ENCODE measurements at places on chromosomes 5 and 9.

DNA sequence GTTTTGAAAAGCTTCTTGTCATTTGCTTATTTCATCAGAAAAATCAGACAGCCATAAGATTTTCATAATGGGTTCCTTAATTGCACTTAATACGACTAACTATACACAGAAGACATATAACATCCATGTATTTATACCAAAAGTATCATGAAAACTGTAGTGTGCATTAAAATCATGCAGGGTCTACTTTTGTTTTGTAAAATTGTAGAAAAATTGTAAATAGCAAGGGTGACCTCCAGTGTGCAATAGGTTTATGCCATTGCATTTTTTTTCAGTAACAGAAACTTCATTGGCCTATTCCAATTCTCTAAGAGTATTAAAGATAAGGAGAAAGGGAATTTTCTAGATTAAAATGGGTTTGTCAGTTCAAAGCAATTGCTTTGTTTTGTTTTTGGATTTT, 307.6 kb downstream of the KIAA0825 start:
- no peak for DNase-seq

- peak; percentile 93 for DNase-seq
Observed at GRCh38 chr9:114851306-114851705, 45.5 kb upstream of the TNFSF15 start.

DNA sequence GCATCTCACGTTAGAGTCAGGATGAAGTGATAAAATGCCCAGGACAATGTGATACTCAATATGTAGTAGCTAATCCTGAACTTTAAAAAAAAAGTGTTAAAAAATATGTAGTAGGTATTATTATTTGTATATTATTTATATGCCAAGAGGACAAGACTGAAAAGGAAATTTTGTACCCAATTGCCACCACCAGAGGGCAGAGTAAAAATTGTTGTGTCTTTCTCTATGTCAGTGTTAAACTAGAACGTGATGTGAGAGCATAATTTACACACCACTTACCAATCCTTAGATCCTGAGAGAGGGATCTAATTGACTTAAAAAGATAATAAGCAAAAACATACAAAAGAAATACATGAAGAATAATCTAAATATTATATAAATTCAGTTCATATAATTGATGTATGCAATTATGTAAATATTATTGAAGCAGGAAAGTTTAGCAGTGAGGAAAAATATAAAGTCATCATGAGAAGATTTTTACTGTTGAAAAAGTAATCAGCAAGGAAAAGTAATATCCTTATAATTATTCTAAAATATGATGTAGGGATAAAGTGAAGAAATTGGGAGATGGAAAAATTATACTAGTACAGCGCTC, 288.9 kb downstream of the RAB3C start:
- peak; percentile 71 for DNase-seq

DNA sequence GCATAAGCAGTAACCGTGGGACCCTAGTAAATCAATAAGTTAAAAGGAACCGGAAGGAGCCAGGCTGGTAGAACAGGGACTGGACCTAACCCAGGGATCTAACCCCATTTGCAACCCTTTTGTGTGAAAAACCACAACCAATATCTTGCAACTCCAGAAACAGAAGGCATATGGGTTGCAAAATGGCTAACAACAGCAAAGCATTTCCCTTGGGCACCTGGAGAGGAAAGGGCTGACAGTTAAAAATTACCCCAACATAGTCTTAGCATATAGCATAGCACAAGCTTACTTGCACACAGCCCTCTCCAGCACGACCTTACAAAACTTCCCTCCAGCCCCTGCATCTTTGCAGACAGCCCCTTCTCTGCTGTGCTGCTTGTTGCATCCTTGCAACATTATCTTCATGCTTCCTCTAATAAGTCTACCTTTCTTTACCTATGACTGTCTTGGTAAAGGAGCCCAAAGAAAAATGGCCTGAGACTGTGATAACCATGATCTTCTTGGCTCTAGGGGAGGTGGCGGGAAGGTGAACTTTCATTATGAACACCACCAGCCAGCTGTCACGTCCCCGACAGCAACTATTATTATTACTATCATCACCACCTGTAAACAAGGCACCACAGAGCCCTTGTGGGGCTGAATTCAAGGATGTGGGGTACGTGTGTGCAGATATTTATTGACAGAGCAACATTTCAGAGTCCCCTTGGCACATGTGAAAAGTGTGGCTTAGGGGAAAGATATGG, 49.8 kb downstream of the PRRC1 start:
- peak; percentile 76 for DNase-seq

DNA sequence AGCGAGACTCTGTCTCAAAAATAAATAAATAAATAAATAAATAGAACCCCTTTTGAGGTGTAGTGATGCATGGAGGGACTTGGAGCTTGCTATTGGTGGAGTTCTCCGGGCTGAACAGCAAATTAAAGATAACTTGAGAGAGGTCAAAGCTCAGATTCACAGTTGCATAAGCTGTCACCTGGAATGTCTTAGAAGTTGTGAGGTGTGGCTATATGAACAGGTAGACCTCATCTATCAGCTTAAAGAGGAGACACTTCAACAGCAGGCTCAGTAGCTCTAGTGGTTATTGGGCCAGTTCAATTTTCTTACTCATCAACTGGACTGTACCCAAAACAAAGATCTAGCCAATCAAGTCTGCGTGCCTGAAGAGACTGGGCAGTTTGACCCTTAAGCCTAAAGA, 11.7 kb upstream of the STING1 start:
- DNase-seq = no peak

GRCh38 chr5:126763371-126763770, 13.6 kb upstream of the LMNB1 start:
- DNase-seq = no peak

GRCh38 chr9:18980189-18980588, 52.8 kb downstream of the SAXO1 start:
- no peak for DNase-seq

GRCh38 chr5:346229-346935, 24.9 kb downstream of the AHRR start:
- DNase-seq = no peak

DNA sequence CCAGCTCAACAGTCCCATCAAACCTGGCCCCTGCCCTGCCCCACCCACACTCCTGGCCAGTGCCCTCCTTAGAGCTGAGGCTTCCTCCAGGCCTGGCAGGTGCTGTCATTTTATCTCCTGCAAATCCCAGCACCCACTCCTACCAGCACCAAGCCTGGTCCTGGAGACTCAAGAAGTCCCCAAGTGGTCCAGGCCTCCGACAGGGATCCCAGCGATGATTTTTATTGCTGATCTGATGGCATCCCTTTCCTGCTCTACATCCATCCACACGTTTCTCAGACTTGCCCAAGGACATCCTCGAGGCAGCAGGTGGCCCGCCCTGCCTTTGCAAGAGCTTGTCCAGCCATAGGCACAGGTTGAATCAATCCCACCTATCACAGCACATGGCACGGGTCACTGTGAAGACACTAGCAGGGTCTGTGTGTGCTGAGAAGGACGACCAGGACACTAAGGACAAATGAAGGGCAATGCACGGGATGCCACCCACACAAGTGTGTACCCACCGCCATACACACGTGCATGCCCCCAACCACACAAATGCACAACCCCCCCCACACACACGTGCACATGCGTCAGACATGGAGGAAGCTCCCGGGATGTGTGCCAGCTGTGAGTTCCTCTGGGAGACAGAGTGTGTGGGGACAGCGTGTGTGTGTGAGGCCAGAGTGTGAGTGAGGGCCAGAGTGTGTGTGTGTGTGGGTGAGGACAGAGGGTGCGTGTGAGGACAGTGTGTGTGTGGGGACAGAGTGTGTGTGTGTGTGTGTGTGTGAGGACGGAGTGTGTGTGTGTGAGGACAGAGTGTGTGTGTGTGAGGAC, 62.4 kb upstream of the UBAC1 start:
- no peak for DNase-seq

GRCh38 chr9:123349691-123350480, 6.1 kb upstream of the CRB2 start:
- DNase-seq = peak; percentile 80

DNA sequence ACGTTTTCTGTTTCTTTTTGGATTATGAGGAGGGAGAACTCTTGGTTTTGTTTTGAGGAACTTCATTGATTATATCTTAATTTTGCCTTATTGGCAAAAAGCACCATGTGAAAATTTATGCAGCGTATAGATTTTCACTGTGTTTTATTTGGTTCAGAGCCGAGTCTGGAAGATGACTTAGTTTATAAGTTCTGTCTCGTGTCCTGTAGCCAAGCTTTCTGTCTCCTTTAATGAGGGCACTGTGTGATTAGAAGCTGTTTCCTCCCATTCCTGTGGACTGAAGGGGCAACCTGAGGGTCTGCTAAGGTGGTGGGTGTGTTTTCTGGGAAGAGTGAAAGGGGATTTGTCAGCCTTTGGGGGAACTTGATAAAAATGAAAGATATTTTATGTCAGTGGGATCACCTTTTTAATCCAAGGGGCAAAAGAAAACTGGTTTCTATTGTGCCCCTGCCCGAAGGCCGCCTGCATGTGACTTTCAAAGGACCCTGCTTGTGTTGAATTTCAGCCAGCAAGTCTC, 262.1 kb downstream of the FANCC start:
- no peak for DNase-seq

GRCh38 chr5:83414601-83415000, 56.9 kb upstream of the VCAN start:
- no peak for DNase-seq

- DNase-seq = no peak
Observed at GRCh38 chr5:91443761-91444467, 60.8 kb upstream of the ARRDC3 start.

DNA sequence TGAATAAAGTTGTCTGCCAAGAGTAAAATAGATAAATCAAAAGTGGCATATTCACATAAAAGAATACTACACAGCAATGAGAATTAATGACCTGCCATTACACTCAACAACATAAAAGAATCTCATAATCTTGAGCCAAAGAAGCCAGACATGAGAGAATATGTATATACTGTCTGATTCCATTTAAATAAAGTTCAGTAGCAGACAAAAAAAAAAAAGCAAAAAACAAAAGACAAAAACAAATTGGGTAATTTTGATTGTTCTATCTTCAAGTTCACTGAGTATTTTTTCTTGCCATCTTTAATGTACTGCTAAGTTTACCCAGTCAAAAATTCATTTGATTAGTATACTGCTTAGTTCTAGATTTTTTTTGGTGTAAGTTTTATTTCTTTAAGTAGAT, 87.9 kb upstream of the TRPC7 start:
- DNase-seq = no peak

GRCh38 chr5:84381502-84382362, 2.9 kb downstream of the EDIL3 start:
- no peak for DNase-seq

- no peak for DNase-seq
Observed at GRCh38 chr5:133368916-133369783, 243.2 kb downstream of the FSTL4 start.

DNA sequence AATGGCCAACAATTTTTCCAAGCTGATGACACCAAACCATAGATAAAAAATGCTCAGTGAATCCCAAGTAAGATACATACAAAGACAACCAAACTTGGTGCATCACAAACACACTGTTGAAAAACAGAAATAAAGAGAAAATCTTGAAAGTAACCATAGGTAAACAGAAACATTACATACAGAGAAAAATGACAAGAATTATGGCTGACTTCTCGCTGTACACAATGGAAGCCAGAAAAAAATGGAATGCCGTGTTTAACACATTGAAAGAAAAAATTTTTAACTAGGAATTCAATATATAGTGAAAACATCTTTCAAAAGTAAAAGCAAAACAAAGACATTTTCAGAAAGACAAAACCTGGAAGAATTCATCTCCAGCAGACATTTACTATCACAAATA, 20.6 kb downstream of the DAP start:
- no peak for DNase-seq

GRCh38 chr9:99778308-99778707, 43.4 kb upstream of the NR4A3 start:
- no peak for DNase-seq

- no peak for DNase-seq
Observed at GRCh38 chr9:80571953-80572352, 1000.2 kb downstream of the TLE4 start.

DNA sequence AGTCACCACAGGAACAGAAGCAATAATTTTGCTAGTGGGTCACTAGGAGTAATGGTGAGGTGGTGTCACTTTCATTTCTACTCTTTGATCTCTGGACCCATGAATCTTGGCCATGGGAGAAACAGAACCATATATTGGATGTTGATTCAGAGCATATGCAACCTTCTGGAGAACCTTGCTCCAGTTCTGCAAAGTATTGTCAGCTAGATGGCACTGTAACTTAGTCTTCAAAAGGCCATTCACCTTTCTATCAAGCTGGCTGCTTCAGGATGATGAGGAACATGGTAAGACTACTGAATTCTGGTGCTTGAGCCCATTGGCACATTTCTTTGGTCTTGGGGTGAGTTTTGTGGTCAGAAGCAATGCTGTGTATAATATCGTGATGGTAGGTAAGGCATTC, 129.1 kb upstream of the FBN2 start:
- DNase-seq = peak; percentile 16

GRCh38 chr5:137273511-137273910, 225.6 kb downstream of the SPOCK1 start:
- DNase-seq = no peak

DNA sequence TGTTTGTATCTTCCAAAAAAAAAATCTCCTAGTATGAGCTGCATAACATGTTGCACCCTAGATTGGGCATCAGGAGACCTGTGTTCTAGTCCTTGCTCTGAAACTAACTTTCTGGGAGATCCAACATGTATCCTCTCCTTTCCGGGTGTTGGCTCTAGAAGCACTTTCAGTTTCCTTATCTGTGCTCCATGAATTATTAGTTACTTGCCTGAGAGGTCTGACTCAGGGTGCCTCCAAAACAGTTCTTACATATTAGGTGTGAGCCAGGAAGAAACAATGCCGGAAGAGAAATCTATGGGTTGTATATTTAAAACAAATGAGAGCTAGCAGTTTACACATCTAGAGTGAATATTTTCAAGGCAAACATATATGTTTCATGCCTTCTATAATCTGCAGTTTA, 36.7 kb upstream of the SLC36A2 start:
- DNase-seq = no peak

- DNase-seq = no peak
Observed at GRCh38 chr9:120841930-120842684, 615 bp downstream of the PSMD5 start.

DNA sequence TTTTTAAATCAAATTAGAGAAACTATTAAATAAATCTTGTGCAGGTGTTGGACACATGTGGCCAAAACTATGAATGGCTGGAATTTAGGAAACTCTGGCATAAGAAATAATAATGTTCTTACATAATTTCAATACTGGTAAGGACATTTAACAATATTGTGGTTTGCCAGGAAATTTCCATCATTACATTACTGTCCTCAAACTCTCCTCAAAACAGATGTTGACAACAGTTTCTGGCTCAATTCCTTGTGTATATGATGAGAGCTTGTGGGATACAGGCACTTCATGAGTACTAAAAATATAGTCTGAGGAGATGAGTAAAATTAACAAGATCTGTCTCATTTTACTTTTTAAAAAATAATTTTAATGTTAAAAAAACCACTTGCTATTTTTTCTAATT, 27.9 kb downstream of the MCTP1 start:
- DNase-seq = no peak

GRCh38 chr5:81233080-81233634, at the start of gene CKMT2:
TSS of gene CKMT2 (plus strand) at chr5:81233322. CDS start at chr5:81251133, 17,811 bp downstream.
- DNase-seq = no peak

Measured in Kasumi-1 (cell line).